ENCODE measurements at places on chromosomes 3 and 15. TPM values are rescaled to one million over a fixed set of nuclear protein-coding genes. Genes with fewer than 3 reads are reported as not detected.
A peak's percentile ranks its signal among the peaks of the same experiment; 100 is the strongest.

GRCh38 chr15:70906842-70907241, 14.2 kb downstream of the LRRC49 start:
- DNase-seq = no peak

- peak; percentile 84 for DNase-seq
These were observed 244.1 kb downstream of the SLCO3A1 start for GRCh38 chr15:92097474-92098178.

GRCh38 chr3:44280631-44281030, 38.9 kb downstream of the TOPAZ1 start:
- no peak for DNase-seq

Gene C3orf70
- total RNA-seq = 3.3 TPM

GRCh38 chr3:126659915-126660886, 5.3 kb upstream of the TXNRD3 start:
- no peak for DNase-seq

All from stomach (tissue), 19 donors.